ENCODE measurements at places on chromosomes 2 and 18. TPM values are rescaled to one million over a fixed set of nuclear protein-coding genes. Genes with fewer than 3 reads are reported as not detected.
A peak's percentile ranks its signal among the peaks of the same experiment; 100 is the strongest.

The GREB1 gene
- total RNA-seq = 130 TPM

The COLEC12 gene
- total RNA-seq = 20.2 TPM

The TMEM37 gene
- total RNA-seq = 3.7 TPM

The IMP4 gene
- 51.8 TPM for total RNA-seq

The ANTXR1 gene
- total RNA-seq = 63.0 TPM

The ANKRD44 gene
- total RNA-seq = 71.5 TPM

The SERPINB10 gene
- not detected for total RNA-seq

GRCh38 chr2:239704737-239705136 lies 303.9 kb upstream of the HDAC4 start:
- no peak for DNase-seq

- DNase-seq = no peak
These were observed 28.0 kb upstream of the COX5B start for GRCh38 chr2:97617911-97618310.

GRCh38 chr2:41909584-41909983 lies 138.2 kb upstream of the PKDCC start:
- no peak for DNase-seq

GRCh38 chr2:98390571-98391476 lies 44.6 kb downstream of the CNGA3 start:
- DNase-seq = no peak

GRCh38 chr18:24543795-24544498 lies 83.5 kb downstream of the HRH4 start:
- DNase-seq = no peak

GRCh38 chr2:40480073-40480472 lies 28.2 kb upstream of the SLC8A1 start:
- DNase-seq = no peak

- DNase-seq = no peak
These were observed 8.0 kb downstream of the HAAO start for GRCh38 chr2:42784204-42784880.

DNA sequence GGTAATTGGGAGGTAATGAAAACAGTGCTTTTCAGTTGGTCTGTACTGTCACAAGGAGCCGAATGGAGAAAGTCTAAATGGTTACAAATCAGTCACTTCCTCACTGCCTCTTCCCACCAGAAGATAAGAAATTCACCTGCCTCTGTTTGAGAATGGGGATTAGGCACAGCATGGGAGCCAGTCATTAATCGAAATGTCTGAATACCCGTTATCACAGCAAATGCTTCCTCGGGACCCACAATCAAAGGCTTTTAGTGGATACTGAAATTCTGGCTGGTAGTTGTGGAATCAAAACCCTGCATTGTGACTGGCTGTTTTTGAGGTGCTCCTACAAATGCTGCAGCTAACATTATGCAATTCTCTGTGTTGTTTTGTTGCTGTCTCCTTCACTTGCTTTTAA lies 461.0 kb upstream of the MEX3C start:
- no peak for DNase-seq

DNA sequence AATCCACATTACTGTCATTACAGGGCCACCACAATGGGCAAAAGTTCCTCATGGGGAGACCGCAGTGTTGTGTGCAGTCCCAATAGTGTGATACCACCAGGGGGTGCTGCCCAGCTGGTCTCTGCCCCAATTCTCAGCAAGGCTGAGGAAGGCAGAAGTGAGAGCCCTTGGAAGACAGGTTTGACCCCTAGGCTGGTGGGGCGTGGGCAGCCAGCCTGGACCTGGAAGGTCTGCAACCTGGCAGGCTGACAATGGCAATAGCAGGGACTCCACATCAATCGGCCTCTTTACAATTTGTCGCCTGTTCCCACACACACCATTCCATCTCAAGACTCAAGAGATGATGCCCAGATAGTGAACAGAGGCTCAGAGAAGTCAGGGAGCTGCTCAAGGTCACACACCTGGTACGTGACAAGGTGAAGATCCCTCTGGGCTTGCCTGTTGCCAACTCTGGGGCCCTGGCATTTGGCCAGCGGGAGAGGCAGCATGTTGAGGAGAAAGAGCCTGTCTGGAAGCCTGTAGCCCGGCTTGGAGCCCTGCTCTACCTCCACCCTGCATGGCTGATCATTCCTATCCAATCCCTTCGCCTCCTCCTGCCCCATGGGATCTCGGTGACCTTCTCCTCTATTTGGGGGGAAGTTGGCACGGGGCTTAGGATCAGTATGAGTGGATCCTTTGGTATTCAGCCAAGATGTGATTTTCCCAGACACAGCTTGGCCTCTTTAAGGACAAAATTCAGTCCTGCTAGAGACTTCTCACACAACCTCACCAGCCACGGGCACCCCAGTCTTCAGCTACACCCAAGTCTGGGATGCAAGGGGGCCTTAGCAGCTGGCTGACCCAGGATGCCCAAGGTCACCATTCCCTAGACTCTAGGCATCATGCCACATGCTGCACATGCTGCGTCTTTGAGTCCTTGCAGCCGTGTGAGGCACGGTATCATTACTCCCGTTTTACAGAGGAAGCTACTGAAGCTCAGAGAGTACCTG lies 2.9 kb upstream of the ATOH8 start:
- DNase-seq = peak; percentile 74

DNA sequence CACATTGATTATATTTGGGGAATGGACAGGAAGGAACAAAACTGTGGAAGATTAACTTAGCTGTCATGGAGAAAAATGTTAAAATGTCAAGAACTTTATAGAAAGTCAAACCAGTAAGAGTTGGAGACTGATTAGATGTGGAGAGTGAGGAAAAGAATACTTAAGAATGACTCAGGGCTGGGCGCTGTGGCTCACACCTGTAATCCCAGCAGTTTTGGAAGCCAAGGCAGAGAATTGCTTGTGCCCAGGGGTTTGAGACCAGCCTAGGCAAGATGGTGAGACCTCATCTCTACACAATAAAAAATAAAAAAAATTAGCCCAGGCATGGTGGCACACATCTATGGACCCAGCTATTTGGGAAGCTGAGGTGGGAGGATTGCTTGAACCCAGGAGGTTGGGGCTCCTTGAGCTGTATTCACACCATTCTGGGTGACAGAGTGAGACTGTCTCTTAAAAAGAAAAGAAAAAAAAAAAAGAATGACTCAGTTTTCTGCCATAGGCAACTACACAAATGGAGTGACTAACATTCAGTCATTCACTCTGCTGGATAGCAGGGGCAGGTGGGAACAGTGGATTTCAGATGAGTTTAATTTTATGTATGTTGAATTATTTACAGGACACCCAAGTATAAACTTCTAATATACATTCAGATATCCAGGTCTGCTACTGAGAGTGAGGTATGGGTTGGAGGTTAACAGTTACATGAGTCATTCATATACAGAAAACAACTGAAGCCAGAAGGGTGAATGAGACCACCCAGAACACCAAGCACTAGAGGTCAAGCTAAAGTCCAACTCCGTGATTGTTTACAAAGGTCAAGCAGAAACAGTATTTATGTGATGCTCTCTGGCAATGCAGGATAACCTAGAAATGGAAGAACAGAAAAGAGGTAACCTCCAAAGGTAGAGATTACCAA lies 33.9 kb downstream of the ORC2 start:
- no peak for DNase-seq

DNA sequence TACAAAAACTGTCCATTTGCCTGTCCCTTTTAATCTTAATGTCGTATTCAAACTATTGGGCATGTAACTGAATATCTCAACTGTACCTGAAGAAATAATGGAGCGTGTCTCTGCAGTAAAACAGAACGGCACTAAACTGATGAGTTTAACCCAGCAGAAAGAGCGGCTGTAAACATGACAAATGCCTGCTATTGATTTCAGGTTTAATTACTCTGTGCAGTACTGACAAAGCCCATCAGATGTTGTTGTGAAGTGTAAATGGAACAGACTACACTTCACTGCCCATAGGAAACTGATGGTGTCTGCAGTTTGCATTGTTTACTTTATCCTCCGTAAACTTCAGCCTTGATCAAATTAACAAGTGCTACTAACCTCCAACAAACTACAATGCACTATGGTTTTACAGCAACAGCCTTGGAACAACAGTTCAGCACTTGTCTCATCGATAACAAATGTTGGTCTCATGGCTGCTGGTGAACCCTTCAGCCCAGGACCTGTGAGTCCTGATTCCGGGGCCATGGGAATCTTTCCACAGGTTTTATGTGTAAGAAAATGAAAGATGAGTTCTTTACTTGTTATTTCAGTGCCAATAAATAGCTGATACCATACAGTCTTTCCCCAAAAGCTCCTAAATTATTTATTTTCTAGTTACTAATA lies 316.5 kb downstream of the CCDC178 start:
- no peak for DNase-seq

GRCh38 chr2:234309431-234309830 lies 187.4 kb downstream of the ARL4C start:
- no peak for DNase-seq

DNA sequence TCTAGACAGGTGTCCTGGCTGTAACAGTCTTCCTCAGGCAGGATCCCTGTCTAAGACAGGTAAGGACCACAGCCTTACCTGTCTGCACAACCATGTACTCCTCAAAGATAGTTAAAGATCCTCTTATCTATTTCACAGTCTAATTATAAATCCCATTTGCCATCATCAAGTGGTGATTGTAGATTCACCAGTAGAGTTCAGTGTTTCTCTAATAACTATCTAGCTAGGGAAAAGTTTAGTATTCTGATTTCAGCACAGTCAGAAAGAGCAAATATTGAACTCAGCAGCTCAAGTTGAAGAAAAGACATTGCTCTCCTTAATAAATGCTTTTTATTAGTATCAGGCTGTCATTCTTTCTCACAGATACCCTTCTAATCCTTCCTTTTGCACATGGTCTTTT lies 1305.5 kb upstream of the NXPH2 start:
- no peak for DNase-seq

DNA sequence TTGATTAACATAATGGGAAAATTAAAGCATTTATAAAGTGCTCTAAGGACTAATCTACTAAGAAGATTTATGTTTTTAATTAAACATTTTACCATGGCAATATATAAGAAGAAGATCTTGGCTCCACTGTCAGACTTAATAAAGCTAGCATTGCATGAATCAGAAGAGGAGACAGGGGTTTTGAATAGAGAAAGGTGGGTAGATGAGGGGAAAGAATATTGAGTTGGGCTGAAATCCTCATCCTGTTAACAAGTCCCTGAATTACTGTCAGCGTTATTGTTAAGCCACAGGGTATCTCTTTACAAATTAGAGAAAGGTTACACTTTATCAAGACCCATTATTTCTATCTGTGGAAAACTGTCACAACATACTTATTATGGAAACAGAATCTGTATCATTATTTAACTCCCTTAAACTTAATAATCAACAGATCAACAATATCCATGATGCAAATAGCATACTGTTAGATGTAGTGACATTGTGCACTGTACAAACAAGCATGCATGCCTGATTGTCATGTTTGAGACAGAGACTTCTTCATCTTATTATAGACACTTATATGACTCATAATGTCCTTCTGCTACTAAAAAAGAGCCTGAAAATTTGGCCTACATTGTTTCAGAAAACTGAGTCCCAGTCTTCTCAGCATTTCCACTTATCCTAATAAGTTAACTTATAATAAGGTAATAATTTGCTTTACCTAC lies 304.1 kb downstream of the NRXN1 start:
- DNase-seq = no peak

GRCh38 chr2:51028829-51029228 lies 3.1 kb downstream of the NRXN1 start:
- DNase-seq = no peak
